HFFc6 (cell line): ENCODE measurements at places on chromosomes 5 and 9. TPM values are rescaled to one million over a fixed set of nuclear protein-coding genes. Genes with fewer than 3 reads are reported as not detected.

LCN9 gene
- not detected in 3 replicates for total RNA-seq

TEK gene
- 2.0 to 8.6 TPM (median 3.9 TPM) in 3 replicates for total RNA-seq

PCDHGC4 gene
- 0.83 TPM in 2 replicates for total RNA-seq

DNAJC18 gene
- 15.0 to 17.9 TPM (median 17.0 TPM) in 3 replicates for total RNA-seq

C5orf34 gene
- total RNA-seq, result 2.4 to 4.2 TPM (median 3.6 TPM) in 3 replicates

GRCh38 chr5:34494111-34494755 is 161.9 kb upstream of the RAI14 start:
- peak; percentile 58 for DNase-seq

GRCh38 chr9:73714294-73714693 is 562.6 kb downstream of the ANXA1 start:
- no peak for DNase-seq

DNA sequence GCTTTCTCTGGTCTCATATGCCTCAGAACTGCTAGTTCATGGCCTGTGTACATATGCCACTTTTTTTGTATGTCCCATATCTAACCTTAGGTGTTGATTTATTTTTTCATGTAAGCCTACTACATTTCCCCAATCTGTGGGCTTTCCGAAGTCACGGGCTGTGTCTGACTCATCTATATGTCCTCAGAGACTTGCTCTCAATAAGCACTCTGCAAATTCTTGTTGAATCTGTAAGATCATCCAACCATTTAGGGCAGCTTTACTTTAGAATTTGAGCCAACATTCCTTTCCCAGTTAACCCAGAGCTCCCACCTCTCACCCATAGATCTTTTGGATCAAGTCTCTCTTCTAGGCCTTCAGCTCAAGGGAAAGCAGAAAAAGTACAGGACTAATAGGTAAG is 263.4 kb downstream of the SEC61B start:
- DNase-seq, result peak; percentile 17

GRCh38 chr9:17837965-17838364 is 259.1 kb downstream of the SH3GL2 start:
- DNase-seq, result no peak

DNA sequence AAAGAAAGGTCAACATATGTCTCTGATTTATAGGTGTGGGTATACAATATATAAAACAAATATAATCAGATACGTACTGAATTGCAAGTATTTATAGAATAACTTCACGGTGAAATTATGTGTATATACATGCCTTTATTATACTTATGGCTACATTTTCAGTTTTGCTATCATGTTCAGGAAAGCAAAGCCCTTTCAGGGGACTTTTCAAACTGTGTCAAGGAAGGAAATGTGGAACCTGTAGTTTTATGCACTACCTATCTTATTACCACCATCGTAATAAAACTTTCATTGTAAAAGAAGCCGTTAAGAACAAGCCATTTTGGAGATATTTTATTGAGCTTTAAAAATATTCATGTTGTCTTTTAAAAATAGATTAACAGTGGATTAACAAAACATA is 257.2 kb downstream of the PJA2 start:
- no peak for DNase-seq

DNA sequence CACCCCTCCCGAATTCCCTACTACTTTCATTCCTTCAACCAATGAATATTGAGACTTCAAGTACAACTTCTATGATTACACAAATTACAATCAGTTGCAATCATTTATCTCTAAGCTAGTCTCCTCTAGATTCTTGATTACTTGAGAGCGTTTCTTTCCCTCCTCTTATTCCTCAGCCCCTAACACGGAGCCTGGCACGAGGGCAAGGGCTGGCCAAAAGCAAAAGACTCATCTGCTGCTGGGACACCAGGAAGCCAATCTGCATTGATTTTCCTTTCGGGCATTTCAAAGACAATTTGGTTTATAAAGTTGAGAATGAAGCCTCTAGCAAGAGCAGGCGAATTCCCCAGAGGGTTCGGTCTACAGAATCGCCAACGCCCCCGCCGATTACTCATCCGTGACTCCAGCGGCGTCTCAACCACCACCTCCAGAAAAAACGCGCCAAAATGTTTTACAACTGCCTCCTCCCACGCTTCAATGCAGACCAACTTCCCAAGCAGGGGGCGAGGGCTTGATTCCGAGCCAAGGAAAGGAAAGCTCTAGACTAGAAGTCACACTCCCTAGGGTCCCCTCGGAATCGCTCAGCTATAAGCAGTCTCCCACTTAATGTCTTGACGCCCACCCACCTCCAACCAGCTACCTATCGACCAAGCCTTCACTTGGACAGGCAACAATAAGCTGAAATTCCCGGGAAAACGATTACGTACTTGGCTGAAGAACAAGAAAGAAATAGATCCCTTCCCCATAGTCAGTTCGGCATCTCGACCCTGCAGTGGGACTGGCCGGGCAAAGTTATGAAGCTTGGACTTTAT is 1.5 kb downstream of the PCSK1 start:
- no peak for DNase-seq
